Psoas muscle (tissue), 8 donors: ENCODE measurements at places on chromosomes 12 and 14.
A peak's percentile ranks its signal among the peaks of the same experiment; 100 is the strongest.

- no peak for DNase-seq
- no peaks in the 10 kb centered on the region for H3K36me3 ChIP-seq
- no peaks in the 10 kb centered on the region for H3K27me3 ChIP-seq
- no peak overlapping the region for H3K27ac ChIP-seq
These were observed 41.1 kb downstream of the PRB3 start for GRCh38 chr12:11228296-11228879.

DNA sequence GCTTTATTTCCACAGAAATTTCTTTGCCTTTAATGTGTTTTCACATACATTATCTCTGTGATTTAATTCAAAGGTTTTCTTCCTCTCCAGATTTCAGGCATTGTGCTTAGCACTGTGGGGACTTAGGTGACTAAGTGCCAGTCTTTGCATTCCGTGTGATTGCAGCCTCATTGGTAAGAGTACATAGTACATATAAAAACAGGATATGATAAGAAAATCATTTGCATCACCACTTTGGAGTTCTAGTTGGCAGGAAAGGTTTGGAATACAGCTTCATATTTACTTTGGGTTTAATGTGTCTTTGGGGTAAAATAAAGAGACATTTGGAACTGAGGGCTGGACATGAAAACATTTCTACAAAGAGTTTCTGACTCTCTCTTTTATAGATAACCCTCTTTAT is 37.8 kb upstream of the C12orf75 start:
- H3K4me1 ChIP-seq, result no peaks in the 10 kb centered on the region
- H3K4me3 ChIP-seq, result no peak overlapping the region
- H3K27ac ChIP-seq, result no peak overlapping the region
- H3K27me3 ChIP-seq, result no peaks in the 10 kb centered on the region
- DNase-seq, result no peak

- H3K4me1 ChIP-seq, result peaks cover 19% of the 10 kb centered on the region
- no peaks in the 10 kb centered on the region for H3K27me3 ChIP-seq
- DNase-seq, result no peak
- peak overlapping the region; percentile 91 for H3K27ac ChIP-seq
- peaks cover 13% of the 10 kb centered on the region for H3K36me3 ChIP-seq
These were observed 845 bp downstream of the TMX1 start for GRCh38 chr14:51240804-51241380.

GRCh38 chr14:92105893-92106142 is 564 bp downstream of the ATXN3 start:
- no peaks in the 10 kb centered on the region for H3K27me3 ChIP-seq
- H3K4me1 ChIP-seq, result peaks cover 12% of the 10 kb centered on the region
- peak overlapping the region; percentile 91 for H3K27ac ChIP-seq
- H3K4me3 ChIP-seq, result peak overlapping the region; percentile 97
- DNase-seq, result peak; percentile 79
- no peaks in the 10 kb centered on the region for H3K36me3 ChIP-seq

DNA sequence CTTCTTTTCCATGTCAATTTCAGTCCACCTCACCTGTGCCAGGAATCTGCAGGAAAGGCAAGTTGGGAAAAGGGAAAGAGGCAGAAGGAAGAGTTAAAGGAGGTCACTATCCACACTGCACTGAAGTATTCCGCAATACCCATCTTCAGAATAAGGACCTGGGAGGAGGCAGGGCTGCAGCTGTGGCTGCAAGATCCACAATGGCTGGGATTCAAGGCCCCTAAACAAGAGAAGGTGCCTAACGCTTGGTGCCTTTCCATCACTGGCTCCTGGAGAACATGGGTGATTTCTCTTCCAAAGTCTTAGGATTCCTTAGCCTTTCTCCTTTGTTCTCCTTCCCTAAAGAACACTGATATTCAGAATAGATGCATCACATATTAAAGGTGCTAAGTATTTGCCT is 204.0 kb downstream of the GRIN2B start:
- no peaks in the 10 kb centered on the region for H3K4me1 ChIP-seq
- no peak overlapping the region for H3K4me3 ChIP-seq
- no peaks in the 10 kb centered on the region for H3K27me3 ChIP-seq
- no peak for DNase-seq

GRCh38 chr14:97290065-97290464 is 492.9 kb downstream of the VRK1 start:
- no peaks in the 10 kb centered on the region for H3K27me3 ChIP-seq
- no peaks in the 10 kb centered on the region for H3K4me1 ChIP-seq
- no peaks in the 10 kb centered on the region for H3K36me3 ChIP-seq
- no peak for DNase-seq
